Activated T-cell treated with anti-CD3 and anti-CD28 coated beads for 1 hour (primary cell): ENCODE measurements at places on chromosomes 12 and 14.

- no peak for DNase-seq
Observed at GRCh38 chr14:80390906-80391305, 179.6 kb upstream of the DIO2 start.

- DNase-seq: no peak
Observed at GRCh38 chr14:54002653-54003052, 46.0 kb upstream of the BMP4 start.

- no peak for DNase-seq
Observed at GRCh38 chr14:104240434-104241157, 102.2 kb downstream of the KIF26A start.

- no peak for DNase-seq
Observed at GRCh38 chr12:95213928-95214327, 3.3 kb downstream of the FGD6 start.

DNA sequence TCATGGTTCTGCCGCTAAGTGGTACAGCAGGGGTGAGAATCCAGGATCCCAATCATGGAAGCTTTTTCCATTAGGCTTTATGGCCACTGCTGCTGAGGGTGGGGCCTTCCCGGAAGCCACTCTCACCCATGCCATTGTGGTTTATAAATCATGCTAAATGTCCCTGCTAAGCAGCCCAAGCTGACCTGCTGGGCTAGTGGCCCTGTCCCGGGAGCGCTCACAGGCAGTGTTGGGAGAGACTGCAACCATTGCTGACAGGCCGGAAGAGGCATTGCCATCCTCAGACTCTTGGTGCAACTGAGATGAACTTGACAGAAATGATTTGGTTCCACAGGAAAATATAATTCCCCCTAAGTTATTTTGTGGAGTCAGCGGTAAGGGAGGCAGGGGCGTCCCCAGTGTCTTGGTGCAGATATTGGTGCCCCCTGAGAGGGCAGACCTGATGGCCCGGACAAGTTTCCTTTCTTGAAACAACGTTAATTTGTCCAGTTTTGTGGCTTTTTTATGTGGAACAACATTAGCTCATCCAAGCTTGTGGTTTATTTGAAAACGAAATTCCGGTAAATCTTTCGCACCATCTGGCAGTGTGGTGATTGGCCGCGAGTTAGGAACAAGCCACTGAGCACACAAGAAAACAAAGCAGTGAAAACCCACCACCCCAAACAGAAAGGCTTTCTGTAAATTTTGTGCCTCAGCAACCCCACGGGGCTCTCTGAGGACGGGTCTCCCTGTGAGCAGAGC is 82.3 kb downstream of the SSPN start:
- no peak for DNase-seq
